ENCODE measurements at places on chromosomes 6 and 20.

DNA sequence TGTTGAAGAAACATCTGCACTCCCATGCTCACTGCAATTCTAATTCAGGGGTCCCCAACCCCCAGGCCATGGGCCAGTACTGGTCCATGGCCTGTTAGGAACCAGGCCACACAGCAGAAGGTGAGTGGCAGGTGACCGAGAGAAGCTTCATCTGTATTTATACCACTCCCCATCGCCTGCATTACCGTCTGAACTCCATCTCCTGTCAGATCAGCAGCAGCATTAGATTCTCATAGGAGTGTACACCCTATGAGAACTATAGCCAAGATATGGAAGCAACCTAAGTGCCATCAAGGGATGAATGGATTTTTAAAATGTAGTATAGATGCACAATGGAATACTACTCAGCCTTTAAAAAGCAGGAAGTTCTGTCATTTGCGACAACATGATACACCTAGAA lies 53.2 kb downstream of the MBOAT1 start:
- DNase-seq: no peak

GRCh38 chr20:4084096-4084495 lies 68.7 kb upstream of the RNF24 start:
- DNase-seq: no peak

GRCh38 chr6:52306972-52307870 lies 22.7 kb upstream of the MCM3 start:
- peak; percentile 85 for DNase-seq

GRCh38 chr20:24584538-24585356 lies 115.3 kb downstream of the SYNDIG1 start:
- DNase-seq: no peak

- no peak for DNase-seq
Measured at GRCh38 chr6:145736661-145737144, 1.4 kb upstream of the EPM2A start.

DNA sequence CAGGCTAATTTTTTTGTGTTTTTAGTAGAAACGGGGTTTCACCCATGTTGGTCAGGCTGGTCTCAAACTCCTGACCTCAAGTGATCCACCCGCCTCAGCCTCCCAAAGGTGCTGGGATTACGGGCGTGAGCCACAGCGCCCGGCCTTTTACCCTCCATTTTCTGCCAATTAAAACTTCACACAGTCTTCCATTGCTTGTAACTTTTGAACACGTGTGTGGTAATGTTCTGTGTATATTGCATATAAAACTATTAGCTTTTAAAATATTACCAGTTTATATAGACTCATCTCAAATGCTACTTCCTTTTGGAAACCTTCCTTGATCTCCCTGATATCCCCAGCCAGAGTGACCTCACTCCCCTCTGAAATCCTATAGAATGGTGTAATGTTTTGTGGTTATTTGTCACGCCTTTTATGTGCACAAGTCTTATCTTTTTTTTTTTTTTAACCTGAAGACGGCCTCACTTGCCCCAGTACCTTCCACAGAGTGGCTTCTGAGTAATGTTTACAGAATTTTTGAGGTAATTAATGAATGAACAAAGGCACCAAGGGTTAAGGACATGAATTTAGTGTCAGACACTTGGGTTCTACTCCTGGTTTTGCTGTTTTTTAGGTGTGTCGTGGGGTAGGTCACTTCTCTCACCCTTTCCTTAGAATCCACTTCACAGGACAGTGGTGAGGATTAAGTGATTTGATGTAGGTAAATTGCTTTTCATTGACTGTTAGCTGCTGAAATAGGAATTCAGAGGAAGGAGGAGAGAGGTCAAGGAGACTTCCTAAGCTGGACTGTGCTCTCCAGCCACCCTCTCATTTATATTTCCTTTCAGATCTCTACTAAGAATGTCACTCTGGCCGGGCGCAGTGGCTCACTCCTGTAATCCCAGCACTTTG lies 11.2 kb upstream of the MMP24 start:
- DNase-seq: no peak

GRCh38 chr6:79076160-79076559 lies 1.9 kb downstream of the PHIP start:
- DNase-seq: no peak

GRCh38 chr6:145323646-145324045 lies 411.7 kb downstream of the EPM2A start:
- no peak for DNase-seq

- DNase-seq: no peak
Measured at GRCh38 chr6:148328876-148329555, 13.6 kb upstream of the SASH1 start.

DNA sequence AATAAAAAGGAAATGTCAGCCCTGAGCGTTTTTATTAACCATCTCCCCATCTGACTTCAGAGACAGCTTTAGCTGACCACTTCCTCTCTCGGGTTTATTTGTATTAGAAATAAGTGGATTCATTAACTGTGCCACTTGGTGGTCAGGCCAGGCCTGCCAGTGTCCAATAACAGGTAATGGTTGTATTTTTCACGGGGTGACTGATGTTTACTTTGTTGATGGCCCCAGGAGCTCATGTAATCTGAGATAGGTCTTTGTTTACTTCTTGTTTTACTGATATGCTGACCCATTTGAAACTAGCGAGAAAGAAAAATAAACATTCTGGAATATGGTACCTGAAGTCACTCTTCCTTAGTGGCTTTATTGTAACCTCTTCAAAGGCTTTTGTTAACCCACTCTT lies 504.3 kb upstream of the SLC35B3 start:
- DNase-seq: no peak

DNA sequence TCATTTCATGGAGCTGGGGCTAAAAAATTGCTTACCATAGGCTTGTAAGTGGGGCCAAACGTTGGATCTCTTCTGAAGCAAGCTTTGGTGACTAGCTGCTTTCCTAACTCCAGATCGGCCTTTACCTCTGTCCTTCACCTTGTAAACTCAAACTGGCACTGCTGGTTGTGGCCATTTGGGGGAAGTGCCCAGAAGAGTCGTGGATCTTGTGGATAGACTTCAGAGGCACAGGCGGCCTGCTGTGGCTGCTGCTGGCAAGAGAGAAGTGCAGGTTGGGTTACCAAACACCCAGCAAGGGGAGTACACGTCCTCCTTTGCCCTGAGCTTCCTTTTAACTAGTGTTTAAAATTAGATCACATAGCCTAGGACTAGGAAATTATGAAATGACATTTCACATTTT lies 36.8 kb upstream of the KLHL31 start:
- DNase-seq: no peak

DNA sequence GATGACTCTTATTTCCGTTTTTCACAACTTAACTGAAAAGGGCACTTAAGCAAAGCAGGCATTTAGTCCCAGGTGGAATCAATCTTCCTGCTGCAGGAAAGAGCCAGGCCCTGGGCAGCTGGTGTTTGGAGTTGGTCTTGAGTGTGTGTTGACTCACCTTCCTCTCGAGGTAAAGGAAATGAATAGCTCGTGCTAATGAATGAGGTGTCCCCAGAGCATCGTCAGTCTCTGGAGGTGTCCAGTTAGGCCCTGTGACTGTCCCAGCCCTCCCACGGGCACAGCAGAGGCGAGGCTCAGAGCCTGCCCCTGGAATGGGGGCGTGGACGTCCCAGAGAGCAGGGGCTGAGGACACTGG lies 277.7 kb downstream of the NRN1 start:
- DNase-seq: no peak

DNA sequence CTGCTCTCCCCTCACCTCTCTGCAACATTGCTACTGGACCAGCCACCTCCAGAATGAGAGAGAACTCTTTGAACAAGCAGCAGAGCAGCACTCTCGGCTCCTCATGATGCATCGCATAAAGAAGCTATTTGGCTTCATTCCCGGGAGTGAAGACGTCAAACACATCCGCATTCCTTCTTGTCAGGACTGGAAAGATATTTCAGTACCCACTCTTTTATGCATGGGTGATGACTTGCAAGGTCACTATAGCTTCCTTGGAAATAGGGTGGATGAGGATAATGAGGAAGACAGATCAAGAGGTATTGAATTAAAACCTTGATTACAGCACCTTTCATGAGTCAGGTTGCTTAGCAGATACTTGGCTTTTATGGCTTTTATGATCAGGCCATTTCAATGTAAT lies 4.3 kb downstream of the CALHM4 start:
- no peak for DNase-seq

- DNase-seq: no peak
Measured at GRCh38 chr20:32804817-32805216, 14.9 kb upstream of the MAPRE1 start.

DNA sequence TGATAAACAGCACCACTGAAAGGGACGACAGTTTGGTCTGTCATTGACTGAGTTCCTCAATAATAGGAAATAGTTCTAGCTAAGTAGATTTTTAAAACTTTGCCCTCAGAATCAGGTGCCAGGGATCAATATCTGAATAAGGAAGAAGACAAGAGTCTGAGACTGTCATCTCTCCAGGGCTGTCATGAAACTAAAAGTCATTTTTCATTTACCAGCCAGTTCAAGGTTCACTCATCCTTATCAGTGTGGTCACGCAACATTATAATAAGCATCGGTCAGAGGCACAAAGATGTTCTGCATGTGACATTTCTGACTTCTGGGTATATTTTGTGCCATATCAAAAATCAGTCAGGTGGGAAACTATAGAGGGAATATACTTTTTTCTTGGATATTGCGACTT lies 52.5 kb upstream of the E2F3 start:
- DNase-seq: no peak

- no peak for DNase-seq
Measured at GRCh38 chr6:7604003-7604402, 14.0 kb downstream of the SNRNP48 start.

DNA sequence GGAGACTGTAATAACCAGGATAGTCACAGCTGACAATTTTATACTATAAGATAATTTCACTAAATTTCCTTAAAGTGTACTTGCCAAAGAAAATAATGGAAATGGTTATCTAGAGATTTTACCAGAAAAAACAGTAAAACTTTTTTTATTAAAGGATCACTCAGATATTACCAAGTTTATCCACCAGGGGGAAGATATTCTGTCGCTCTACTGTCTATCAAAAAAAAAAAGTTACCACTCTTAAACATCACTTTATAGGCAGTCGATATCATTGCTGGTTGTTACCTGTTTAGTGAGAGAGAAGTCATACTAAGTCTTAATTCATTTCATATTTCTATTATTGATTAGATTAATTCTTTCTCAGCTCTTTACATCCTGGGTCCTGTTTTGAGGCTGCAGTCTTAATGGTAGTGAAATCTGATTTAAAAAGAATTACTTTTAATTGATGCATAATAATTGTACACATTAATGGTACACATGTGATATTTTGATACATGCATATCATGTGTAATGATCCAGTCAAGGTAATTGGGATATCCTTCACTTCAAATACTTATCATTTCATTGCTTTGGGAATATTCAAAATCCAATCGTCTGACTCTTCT lies 18.9 kb downstream of the L3MBTL3 start:
- no peak for DNase-seq

GRCh38 chr6:108720827-108721226 lies 127.4 kb upstream of the ARMC2 start:
- DNase-seq: no peak

DNA sequence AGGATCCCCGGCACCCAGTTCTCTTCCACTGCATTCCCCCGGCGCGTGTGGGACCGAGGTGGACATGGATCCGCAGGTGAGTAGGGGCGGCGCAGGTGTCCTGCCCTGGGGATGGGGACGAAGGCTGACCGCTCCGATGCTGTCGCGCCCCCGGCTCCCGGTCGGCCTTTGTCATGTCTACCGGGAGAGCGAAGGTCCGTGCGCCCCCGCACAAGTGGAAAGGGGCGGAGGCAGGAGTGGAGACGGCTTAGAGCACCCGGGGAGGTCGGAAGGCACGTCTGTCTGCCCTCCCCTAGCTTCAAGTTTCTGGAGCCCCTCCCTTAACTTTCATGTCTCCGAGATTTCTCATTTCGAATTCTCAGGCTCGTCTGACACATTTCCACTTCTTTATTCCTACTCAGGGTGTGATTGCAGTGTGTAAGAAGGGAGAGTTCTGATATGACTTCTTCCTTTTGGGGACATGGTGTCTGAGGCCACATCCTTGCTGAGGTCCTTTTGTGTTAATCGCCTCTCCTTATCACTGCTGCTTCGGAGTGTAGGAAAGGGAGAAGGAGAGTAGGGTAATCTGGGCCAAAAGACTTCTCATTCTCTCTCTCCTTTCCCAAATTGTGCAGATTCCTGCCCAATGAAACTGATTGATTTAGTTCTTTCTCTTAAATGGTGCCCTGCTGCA lies 435 bp downstream of the KIFC1 start:
- DNase-seq: no peak

DNA sequence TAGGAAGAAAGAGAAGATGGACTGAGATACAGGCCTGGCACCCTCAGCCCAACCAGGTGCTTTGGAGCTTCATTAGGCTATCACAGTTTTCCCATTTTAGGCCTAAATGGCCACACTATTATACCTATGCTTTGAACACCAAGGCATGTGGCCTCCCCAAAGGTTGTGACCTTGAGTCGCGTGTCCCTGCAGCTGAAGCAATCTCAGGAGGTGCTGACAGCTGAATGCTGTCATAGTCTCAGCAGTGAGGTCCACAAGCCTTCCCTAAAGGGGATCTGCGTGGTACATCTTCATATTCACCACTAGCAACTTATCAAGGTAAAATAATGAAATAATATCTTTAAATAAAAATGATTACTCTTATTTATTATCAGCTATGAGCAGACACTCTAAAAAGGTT lies 707.9 kb upstream of the NRSN1 start:
- DNase-seq: no peak

DNA sequence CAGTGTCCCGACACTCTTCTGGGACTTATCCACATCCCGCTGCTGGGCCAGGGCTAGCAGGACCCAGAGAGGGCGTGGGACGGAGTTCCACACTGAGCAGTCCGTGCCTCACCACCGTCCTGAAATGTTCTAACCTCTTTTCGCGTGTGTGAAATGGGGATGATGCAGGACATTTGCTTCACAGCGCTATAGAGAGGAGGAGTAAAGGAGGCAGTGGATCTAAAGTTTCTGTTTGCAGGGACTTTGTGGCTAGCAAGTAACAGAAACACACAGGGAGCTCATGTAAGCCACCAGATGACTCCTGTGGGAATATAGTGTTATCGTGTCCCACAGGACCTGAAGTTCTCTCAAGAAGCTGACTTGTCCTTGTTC lies 634 bp downstream of the ITPA start:
- no peak for DNase-seq

DNA sequence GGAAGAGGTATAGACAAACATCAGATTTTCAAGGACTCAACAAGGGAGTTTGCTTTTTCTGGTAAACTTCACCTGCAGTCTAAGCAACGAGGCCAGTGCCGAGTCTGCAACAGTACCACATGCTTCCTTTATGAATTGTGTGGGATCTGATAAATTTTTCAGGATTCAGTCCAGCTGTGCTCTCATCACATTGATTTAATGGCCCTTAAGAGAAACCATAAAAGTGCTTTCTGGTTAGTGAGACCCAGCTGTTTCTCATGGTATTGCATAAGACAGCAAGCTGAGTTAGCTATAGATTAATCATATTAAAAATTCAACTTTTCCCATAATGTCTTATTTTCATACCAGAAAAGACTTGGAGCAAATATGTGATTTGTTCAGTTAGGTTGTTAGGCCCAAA lies 291.4 kb downstream of the CENPW start:
- DNase-seq: no peak

DNA sequence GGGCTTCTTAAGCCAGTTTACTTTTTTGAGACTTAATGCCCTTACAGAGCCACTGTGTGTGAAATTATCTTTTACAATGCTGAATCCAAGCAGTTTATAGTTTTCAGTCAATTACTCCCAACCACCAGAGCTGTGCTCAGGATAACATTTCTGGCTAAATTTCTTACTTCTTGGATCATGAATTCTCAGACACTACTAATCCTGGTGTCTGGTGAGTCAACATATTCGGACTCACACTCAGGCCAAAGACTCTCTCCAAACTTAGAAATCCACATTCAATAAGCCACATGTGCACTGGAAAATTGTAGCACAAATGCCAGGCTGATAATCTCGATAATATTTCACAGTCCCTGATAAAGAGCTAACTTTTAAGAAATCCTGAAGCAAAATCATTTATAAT lies 49.0 kb downstream of the PTPRT start:
- no peak for DNase-seq

Measured in spleen (tissue), 13 donors.